Astrocyte (in vitro differentiated cells and primary cell): ENCODE measurements at places on chromosomes 6 and 20.

DNA sequence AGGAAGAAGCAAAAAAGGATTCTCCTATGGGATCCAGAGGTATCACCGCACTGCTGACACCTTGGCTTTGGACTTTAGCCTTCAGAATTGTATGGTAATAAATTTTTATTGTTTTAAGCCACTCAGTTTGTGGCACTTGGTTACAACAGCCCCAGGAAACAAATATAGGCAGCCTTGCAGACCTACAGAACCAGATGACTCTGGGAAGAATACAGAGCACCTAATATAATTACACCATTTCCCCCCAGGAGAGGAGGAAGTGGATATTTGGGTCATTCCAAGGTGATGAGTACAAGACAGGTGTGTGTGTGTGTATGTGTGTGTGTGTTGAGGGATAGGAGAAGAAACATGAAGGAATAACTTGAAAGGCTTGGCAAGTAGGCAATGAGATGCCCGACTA, 84.2 kb upstream of the ENPP5 start:
- no peak for DNase-seq

DNA sequence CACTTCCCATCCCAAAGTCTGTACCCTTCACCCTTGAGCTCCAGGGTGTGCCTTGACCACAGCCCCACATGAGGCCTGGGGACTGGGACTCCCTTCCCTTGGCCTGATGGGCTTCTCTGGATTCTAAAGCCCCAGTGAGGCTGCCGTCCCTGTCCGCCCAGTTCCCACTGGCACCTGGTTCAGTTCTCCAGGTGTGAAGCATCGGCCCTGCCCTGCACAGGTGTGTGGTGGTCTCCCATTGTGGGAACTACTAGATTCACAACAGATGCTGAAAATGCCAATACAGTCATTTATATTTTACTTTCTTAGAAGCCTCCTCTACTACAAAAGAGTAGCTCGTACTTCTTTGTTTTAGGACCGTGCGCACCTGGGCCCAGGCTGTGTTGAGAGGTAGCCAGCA, 72.8 kb downstream of the TTLL2 start:
- no peak for DNase-seq

- DNase-seq: no peak
Measured at GRCh38 chr6:17865243-17865642, 122.2 kb downstream of the KIF13A start.

DNA sequence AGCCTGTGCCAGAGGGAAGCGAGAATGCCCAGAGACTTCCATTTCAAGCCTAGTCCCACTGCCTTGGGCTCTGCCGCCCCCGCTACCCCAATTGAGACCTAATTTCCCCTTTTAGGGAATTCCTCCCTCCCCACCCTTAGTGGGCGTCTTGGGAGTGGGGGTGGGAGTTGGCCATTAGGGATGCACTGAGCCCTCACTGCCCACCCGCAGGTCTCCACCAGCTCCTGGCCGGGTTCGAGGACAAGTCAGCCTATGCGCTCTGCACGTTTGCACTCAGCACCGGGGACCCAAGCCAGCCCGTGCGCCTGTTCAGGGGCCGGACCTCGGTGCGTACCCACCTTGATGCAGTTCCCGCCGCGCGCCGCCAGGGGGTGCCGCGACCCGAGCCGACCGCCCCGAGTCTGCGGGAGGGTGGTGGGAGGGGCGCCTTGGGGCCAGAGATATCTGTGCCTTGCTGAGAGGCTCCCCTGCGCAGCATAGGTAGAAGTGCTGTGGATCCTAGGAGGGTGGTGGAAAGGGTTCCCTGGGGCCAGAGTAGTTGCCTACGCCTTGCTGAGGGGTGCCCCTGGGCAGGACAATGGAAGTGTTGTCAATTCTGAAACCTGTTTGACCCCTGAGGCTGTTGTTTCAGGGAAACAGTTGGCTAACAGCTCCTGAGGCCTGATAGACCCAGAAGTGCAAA, 9.2 kb downstream of the ITPA start:
- DNase-seq: no peak

DNA sequence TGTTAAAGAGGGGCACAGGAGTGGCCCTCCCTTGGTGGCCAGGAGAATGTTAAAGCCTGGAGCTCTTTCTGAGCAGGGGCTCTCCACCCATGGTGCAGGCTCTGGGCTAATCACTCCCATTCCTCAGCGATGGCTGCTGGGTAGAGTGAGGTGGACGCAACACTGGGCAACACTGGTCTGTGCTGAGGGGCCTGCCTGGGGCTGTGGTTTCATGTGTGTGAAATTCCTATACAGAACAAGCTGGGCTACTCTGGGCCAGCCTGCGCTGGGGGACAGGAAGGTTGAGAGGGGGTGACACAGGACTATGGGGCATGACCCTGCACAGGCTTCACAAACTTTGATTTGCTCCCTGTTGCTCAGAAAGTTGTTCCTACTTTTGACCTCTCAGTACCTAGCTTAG, 392.6 kb downstream of the ZFAND3 start:
- no peak for DNase-seq

GRCh38 chr6:37182736-37183590, 13.0 kb downstream of the PIM1 start:
- no peak for DNase-seq

DNA sequence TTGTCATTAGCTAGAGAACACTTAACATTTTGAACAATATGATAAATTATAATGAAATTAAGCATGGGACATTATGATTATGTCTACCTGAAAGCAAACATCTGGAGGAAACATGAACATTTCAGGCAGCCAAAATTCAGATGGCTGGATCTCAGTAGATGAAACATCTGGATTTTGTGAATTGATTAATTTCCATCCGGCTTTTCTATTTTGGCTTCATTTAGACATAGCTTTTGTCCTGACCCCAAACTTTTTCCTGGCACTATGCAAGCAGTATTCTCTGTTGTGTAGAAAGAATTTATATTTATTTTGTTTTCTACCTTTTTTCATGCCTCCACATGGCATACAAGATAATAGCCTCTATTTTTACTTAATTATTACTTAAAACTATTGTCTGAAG, 186.3 kb downstream of the OGFRL1 start:
- no peak for DNase-seq

GRCh38 chr6:77461796-77462195, 1.5 kb downstream of the HTR1B start:
- DNase-seq: no peak

GRCh38 chr6:4603291-4603690, 172.9 kb upstream of the CDYL start:
- peak; percentile 96 for DNase-seq

DNA sequence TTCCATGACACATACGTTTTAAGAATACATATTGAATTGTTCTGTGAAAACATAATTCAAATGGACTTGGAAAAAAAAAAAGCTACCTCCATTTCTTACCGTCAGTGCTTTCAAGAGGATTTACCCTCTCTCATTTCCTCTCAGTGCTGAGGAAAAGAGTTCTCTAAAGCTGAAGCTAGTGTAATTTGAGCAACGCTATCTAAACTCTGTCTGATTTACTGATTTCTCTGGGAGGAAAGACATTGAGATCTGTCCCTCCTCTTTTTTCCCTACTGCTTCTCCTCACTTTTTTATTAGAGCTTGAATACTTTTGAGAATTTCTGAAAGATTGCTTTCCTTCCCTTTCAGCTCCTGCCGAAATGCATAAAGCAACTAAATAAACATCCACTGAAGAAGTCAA, 41.2 kb upstream of the GRIK2 start:
- no peak for DNase-seq

DNA sequence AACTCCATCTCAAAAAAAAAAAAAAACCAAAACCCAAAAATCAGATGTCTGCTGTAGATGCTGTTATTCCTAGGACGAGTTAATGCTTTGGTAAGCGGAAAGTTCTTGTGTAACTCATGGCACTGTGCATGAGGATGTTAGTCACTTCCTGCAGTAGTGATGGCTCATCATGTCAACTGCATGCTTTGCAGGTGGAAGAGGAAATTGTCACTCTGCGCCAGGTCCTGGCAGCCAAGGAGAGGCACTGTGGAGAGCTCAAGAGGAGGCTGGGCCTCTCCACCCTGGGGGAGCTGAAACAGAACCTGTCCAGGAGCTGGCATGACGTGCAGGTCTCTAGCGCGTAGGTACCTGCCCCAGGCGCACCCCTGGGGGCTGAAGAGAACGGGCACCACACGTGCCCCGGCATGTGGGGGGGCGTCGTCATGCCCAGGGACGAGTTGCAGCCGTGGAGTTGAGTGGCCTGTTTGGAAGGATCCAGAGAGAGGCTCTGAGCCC, 8.5 kb downstream of the TPD52L2 start:
- peak; percentile 72 for DNase-seq

DNA sequence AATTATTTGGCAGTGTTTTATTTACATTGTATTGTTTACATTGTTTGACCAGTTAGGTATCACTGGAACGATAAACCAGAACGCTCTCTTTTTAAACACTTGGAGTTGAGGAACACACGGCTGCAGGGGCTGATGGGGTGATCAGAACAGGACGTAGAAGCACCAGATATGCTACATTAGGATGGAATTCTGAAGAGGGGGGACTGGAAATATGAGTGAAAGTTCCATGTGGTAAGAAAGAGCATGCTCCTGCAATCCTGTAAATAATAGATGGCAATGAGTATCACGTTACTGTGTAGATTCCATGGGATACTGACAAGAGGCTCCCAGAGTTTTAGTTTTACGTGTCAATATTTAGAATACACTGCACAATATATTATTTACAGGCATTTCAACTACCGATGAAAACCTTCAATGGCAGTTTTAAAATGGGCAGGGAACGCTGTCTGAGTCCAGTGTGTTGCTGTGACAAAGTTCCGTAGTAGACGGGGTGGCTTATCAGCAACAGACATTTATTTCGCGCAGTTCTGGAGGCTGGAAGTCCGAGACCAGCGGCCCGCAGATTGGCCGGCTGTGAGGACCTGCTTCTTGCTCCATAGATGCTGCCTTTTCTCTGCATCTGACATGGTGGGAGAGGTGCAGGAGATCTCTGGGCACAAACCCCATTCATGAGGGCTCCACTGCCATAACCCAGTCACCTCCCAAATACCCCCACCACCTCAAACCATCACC, 43.1 kb downstream of the SYNJ2 start:
- DNase-seq: no peak

DNA sequence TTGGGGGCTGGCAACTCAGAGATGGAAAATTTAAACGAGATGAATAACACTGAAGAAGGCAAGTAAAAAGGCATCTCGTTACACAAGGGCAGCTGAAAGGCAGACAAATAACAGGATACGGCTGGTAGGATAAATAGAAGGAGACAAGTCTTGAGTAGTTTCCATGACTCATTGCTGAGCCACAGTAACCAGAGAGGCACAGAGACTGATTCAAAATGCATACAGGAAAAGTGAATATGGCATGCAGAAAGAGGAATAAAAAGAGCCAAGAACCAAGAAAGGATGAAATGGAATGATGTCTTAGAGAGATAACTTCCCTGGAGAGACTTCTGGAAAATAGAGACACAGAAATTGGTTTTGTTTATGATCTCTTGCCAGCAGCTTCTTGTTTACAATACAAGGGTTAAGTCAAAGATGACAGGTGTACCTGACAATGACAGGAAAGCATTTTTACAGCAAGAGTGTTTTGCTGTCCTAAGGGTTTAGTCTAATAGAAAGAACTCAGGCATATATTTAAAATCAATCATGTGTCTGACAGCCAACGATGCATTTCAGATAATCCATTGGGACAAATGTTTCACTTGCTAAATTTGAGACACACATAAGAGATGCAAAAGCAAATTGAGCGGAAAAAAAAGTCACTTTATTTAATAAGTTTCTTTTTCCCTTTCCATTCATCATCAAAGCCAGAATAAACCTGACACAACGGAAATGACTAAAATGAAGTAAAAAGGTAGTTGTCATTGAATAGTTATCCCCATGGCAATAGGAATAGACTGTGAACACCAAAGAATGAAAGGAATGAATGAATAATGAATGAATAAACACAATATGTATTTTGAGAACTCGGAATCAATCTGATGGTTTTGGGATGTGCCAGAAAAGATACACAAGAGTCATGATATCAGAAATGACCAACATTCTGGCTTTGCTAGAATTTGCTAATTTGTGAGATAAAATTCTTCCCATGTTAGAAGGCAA, 68.0 kb upstream of the KCNQ5 start:
- peak; percentile 94 for DNase-seq

DNA sequence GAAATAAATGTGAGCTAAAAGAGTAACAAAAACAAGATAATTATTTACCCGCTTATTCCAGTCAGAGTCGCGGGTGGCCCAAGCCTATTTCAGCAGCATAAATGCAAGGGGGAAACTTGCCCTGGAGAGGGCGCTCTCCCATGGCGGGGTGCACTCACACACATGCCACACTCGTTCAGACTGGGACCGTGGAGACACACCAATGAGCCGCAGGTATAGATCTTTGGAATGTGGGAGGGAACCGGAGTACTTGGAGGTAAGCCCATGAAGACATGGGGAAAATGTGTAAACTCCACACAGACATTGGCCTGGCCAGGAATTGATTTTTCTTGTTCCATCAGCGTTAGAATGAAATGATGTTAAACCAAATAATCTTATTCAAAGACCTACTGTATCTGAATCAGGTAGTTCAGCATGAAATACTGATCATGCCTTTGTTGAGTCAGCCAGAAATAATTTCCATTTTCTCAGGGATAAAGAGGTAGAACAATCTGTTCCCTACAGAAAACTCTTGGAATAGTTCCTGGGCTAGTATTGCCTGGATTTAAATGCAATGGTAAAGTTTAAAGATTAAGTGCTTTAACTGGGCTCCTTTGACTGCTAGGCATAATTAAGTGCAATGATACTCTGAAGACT, 191.5 kb downstream of the MCHR2 start:
- DNase-seq: no peak

- no peak for DNase-seq
Measured at GRCh38 chr20:49808753-49809152, 3.9 kb upstream of the SLC9A8 start.

GRCh38 chr6:166900956-166901607, 55.3 kb downstream of the RNASET2 start:
- no peak for DNase-seq

DNA sequence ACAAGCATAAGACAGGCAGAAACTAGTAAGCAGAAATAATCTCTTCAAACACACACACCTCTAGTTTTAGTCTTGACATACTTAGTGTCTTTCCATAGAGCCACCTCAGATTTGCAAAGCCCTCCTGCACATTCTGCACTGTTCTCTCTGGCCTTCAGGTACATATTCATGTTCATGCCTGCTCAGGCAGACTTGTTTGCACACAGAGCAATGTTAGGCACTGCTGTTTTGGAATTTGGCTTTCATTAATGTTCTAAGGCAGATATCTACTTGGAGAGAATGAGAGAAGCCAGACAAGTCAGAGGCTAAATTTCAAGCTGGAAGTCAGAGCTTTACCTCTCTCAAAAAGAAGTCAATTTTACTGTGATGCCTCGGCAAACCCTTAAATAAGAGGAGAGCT, 21.3 kb upstream of the DST start:
- no peak for DNase-seq

- DNase-seq: no peak
Measured at GRCh38 chr6:145480024-145480423, 255.3 kb downstream of the EPM2A start.
